Activated CD8-positive, alpha-beta memory T cell treated with anti-CD3 and anti-CD28 coated beads for 1 hour (primary cell): ENCODE measurements at places on chromosomes 11 and 22.

DNA sequence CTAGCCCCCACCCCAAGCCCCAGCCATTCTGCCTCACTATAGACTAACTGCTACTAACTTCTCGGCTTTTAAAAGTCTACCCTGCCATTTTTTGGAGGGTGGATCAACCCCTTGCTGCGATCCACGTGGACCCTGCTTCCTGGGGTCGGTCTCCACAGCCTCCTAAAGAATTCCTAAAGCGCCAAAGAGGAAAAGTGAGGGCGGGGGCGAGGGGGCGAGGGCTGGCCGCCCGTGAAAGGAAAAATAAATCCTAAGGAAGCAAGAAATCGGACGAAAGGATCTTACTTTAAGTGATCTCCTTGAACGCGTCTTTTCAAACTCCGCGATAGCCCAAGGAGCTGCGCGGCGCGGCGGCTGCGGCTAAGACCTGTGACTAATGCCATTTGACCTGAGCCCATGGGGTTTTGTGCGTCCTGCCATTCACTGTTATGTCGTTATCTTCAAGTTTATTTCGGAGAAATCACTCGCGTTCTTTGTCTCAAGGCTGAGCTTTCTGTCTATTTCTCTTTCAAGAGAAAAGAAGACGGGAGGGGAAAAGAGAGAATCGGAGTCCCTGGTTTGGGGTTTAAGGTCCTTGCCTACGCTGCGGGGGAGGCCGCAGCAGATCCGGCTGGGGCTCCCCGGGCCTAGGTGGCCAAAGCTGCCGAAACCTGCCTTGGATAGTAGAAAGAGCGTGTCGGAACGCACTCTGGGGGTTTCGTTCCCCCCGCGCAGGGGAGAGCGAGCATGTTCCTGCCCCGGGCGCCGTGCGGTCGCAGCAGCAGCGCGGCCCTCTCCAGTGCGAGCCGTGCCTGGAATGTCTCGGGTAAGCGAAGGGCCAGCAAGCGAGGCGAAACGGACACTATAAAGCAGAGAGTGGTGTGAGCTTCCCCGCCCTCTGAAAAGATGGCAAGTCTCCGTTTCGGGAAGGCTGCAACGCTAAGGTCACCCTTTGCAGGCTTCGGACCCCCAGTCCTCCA is 2.8 kb upstream of the DBX1 start:
- DNase-seq: no peak

DNA sequence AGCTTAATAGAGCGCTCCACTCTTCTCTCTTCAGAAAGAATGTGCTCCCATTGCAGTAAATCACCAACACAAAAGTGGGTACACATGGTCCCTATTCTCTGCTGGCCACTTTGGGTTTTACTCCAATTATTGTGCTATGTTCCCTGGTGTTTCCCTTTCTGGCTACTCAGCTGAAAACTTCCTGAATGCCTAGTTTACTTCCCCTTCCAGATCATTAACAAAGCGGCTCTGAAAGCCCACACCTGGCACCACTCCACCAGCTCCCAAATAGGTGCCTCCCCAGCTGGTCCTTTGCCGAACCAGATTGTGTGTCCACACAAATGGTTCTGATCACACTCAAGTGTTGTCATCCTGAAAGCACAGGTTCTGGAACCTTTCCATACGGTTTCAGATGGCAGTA is 443.7 kb downstream of the NTM start:
- DNase-seq: no peak

DNA sequence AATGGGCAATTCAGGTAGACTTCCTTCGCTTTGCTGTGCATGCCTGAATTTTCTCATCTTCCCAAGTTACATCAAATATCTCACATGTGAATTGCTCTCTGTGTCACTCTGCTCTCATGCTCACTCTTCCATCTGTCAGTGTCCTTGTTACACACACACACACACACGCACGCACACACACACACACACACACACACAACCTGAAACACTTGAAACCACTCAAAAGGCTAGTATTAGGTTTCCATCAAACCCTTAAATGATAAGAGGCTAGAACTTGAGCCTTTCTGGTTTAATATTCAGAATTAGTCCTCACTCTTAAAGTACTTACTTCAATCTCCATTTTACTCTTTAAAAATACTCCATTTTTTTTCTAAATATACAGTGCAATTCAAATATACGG is 282.4 kb downstream of the C11orf87 start:
- DNase-seq: no peak

DNA sequence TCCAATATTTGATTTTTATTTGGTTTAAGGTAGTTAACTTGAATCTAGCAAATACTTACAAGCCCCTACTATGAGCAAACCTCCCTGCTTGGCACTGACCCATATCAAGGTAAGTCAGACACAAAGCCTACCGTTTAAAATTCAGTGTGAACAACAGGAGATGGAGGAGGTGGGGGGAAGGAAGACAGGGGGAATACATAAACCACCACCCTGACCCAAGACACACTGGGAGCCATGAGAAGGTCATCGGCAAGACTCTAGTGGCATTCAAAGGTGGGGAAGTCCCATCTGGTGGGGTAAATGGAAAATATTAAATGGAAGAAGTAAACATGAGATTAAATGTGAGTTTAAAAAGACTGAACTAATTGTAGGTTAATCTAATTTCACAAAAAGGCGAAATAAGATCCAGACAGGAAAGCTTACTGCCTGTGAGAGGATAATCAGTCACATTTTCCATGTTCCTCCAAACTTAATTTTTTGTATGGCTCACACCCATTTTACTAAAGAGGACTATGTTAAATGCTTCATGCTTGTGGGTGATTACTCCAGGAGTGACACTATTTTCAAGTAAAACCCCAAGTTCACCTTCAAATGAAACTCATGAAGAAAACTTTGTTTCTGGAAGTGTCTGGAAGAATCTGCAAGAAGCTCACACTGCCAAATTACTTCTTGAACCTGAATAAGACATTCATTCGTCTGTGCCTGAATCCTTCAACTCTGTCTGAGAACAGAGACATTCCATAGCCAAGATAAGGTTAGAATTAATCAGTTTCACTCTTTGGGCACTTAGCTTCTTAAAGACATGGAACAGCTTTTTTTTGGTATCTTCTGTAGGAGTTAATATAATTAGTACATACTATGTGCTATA is 51.7 kb downstream of the PITPNB start:
- no peak for DNase-seq

- no peak for DNase-seq
Observed at GRCh38 chr11:87926250-87926970, 248.8 kb downstream of the RAB38 start.

GRCh38 chr11:121810291-121810690 is 305.7 kb downstream of the BLID start:
- no peak for DNase-seq

GRCh38 chr11:123054301-123055065 is 7.5 kb downstream of the HSPA8 start:
- no peak for DNase-seq
